ENCODE measurements at places on chromosomes 6 and 20.
A peak's percentile ranks its signal among the peaks of the same experiment; 100 is the strongest.

DNA sequence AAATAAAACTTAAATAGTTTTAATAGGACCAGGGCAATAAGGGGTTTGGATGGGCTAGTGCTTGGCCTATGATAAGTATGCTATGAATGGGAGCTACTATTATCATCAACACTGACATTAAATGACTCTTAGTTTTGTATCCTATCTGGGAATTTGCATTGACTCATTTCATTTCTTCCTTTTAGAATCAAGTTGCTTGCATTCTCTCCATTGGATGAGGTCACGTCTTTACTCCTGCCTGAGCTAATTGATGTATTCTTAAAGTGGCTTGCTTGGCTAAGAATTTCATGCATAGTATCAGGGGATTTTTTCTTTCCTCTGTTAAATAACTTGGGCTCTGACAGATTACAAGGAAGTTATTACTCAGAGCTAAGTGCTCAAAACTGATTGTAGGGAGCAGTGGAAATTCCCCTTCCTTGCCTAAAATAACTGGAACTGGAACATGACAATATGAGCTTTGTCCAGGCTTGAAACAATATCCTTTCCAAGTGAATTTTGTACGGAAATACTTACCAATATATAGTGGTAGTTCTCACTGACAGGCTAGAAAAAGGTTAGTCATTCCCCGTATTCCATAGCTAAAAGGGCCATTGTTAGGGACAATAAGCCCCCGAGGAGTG lies 169.9 kb downstream of the BCAS1 start:
- no peak for DNase-seq

DNA sequence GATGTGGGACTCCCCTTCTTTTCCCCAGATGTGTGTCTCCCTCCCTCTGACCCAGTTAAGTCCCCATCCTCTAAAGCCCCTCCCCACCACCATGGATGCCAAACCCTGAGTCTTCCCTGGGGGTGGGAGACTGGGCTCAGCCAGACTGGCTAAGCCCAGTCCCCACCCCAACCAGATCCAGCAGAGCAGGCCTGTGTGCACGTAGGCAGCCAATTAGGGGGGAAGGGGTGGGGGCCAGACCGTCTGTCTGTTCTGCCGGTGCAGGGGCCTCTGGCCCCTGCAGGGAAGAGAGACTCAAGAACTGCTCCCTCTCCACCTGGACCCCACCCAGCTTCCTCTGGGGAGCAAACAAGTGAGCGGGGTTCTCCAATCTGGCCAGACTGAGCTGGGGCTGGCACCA lies 605 bp downstream of the COX4I2 start:
- DNase-seq: no peak

- peak; percentile 31 for DNase-seq
Measured at GRCh38 chr6:90123831-90124230, 172.8 kb downstream of the BACH2 start.

- no peak for DNase-seq
Measured at GRCh38 chr6:106119546-106119945, 33.4 kb downstream of the PRDM1 start.

DNA sequence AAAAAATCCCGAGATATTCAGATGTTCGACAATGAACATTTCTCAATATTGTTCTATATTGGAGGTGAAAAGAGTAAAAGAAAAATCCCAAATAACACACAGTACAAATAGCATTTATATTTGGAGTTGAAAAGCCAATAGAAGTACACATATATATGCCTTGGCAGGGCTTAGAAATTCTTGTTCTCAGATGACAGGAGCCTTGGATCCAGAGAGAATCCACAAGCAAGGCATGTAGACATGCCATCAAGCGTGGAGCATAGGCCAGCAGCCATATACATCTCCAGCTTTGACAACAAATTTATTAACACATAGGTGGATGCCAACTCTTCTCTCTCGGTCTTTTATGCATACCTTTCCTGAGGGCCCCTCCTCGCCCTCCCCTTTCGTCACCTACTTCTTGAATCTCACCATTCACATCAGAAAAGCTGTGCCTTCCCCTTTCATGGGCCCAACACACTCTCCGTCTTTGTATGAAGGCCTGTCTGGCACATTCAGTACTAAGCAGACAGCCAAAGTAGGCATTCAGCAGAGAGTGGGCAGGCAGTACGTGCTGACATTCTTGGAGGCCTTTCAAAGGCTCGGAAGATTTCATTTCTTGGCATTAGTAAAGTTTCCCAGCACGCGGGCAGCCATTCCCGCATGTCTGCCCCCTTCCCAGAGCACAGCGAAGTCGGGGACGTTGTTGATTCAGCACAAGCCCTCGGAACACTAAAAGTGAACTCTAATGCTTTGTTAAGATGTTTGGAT lies 18.2 kb downstream of the NEDD9 start:
- DNase-seq: no peak

DNA sequence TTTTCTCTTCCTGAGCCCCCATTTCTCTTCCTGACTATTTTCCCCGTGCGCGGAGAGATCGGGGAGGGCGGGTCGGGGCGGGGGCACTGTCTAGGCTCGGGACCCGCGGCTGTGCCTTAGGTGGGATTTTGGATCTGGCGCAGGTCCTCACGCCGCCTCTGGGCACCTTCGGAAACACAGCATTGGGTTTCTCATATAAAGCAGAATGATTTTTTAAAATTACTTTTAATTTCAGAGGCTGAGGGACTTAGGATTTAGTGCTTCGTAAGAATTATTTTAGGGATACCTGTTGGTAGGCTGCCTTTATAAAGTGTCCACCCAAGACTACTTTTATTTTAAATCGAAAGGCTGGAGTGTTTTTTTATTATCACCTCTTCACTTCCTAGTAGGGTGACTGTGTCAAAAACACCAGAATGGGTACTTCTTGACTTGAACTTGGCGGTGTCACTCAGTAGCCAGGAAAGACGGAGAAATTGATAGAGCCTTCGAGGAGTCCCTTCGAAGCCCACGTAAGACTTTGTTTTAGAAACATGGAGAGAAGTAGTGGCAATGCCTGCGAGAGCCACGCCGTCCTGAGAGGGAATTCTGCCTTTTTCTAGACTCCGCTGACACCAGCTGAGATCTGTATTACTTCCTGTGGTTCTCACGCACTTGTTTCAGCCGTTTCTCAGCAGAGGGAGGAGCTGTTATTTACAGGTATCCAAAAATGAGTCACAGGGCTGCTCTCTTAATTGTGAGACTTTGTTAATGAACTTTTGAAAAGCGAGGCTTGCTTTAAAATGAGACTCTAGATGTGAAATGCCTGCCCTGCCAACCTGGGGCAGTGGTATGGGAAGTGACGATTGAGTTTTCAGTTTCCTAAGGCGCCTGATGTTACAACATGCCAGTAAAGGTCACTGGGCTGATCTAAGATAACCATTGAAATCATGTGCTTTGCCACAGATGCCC lies 667 bp downstream of the STX11 start:
- DNase-seq: no peak

- no peak for DNase-seq
Measured at GRCh38 chr6:103798166-103798565, 1061.6 kb downstream of the HACE1 start.

DNA sequence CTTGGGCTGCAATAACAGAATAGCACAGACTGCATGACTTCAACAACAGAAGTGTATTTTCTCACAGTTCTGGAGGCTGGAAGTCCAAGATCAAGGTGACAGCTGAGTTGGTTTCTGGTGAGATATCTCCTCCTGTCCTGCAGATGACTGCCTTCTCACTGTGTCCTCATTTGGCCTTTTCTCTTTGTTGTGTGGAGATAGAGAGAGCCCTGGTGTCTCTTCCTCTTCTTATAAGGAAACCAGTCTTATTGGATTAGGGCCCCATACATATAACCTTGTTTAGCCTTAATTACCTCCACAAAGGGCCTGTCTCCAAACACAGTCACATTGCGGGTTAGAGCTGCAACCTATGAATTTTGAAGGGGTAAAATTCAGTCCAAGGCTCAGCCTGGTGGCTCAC lies 57.0 kb upstream of the BMP6 start:
- DNase-seq: no peak

GRCh38 chr20:40293740-40294139 lies 395.3 kb downstream of the MAFB start:
- DNase-seq: no peak

DNA sequence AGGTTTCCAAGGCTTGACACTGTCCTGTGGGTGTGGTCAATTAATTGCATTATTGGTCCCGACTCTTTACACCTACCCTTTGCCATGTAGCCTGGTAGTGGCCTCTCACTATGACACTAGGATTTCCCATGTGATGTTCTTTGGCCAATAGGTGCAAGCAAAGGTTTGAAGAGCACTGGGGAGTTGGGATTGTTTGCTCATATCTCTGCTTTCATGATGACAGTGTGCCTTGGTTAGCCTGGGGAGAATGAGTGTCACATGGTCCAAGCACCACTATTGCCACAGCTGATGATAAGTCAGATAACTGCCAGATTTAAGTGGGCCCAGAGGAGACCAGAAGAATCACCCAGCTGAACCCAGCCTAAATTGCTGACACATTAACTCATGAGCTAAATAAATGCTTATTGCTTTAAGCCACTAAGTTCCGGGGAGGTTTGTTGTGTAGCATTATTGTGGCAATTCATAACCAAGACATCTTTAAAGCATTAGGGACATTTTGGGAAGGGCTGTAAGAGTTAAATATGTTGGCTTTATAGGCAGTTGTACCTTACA lies 17.2 kb upstream of the SCP2D1 start:
- DNase-seq: no peak

DNA sequence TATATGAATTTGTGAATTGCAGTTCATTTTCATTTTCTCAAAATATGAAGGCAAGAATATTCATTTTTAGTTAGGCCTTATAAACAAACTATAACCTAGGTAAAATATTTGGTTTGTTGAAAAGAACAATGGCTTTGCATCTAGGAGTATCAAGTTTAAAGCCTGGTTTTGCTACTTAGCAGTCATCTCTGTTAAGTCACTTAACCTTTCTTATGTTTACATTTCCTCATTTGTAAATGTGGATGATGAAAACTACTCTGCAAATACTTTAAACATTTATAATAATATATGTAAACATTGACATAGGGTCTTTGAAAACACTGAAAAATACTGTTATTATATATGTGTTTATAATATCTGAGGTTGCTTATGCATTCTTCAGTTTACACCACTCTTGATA lies 135.5 kb downstream of the CENPW start:
- no peak for DNase-seq

GRCh38 chr20:24972341-24972740 lies 20.2 kb downstream of the APMAP start:
- DNase-seq: no peak

GRCh38 chr20:33828967-33829560 lies 17.9 kb downstream of the CHMP4B start:
- DNase-seq: no peak

- no peak for DNase-seq
Measured at GRCh38 chr6:79634491-79635231, 3.5 kb downstream of the SH3BGRL2 start.

GRCh38 chr20:35839904-35840303 lies 68.1 kb downstream of the PHF20 start:
- no peak for DNase-seq

DNA sequence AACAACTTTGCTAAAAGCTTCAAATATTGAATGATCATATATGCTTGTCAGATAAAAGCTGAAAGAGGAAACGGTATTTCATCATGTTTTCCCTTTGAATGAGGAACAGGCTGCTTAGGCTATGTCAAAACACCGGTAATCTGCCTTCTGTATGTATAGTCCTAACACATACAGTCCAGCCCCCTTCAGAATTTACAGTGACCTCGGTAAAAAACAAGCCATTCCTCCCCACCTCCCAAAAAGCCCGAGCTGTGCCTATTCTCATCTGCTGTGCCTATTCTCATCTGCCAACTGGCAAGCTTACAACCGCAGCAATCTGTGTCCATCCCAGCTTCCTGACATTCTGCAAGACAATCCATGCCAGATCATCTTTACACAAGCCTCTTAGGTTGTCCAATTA lies 26.8 kb upstream of the UBE2J1 start:
- DNase-seq: no peak

DNA sequence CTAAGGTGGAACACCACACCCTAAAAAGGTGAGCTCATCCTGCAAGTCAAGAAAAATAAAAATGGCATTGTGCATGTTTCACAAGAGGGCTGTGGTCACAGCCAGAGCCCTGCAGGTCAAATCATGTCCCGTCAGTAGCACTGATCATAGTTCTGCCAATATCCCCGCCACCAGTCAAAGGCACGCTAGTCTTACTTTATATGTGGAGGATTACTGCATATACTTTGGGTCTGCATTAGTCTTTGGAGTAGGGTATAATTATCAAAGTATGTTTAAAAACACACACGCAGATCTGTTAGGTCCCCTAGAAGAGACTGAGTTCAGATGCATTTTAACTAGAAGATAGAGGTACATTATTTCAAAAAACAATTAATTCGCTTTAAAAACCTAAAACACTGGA lies 1.8 kb downstream of the PERP start:
- no peak for DNase-seq

DNA sequence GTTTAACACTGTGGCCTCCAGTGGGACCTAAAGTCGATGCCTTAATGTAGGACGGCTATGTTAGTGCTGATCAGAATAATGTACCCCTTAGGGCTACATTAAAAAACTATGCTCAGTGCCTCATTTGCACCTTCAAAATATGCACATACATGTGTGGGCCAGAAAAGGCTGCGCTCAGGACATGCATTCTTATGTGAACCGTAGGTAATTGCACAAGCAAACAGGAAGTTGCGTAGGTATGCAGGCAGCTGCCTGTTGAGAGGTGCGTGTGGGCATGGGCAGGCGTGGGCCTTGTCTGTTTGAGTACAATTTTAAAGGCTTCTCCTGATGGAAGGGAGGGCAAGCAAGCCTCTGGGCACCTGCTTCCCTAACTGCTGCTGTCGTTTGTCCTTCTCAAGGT lies 116.2 kb upstream of the JAG1 start:
- no peak for DNase-seq

DNA sequence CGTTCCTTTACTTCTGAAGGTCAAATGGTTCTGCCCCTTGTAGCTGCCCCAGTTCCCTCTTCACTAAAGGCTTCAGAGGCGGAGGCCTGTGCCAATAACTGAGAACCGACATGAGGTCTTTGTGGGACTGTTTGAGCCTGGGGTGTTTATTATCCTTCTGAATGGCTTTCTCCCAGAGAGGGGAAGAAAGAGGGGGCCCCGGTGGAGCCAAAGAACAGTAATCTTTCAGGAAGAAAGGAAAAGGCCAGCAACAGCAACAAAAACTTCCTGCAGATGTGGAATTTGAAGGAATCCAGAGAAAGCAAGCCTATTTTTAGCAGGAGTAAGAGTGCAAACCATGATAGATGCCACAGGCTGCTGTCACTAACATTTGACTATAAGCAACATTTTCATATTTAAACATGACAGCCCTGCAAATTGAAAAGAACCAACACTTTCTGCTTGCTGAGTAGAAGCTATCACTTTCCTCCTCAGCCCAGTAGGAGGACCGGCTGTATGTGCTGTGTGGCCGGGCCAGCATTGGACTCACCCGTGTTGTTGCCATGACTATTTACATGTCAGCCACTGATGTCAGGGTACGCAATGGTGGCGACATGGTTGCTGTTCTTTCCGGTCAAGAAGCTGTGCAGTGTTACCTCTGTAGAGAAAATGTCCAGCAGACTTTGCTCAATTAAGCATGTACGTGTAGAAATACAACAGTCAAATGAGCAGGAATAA lies 121.3 kb downstream of the SOBP start:
- DNase-seq: no peak

DNA sequence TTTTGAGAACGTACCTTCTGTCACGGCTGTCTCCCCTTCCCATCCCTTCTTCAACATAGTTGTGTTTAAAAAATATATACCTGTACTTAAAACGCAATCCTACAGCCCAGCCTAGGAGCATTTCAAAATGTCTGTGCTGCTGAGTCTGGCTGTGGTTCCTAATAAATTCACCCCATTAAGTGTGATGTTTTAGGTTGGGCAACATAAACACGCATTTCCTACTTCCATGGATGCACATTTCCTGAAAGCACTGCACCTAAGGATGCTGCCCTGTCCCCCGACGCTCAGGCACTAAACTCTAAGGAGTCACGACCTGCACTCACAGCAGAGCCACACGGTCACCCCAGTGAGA lies 1.2 kb downstream of the REV3L start:
- no peak for DNase-seq
